ENCODE measurements at places on chromosomes 4 and X.

GRCh38 chrX:119607018-119607389 lies 780 bp upstream of the NKRF start:
- DNase-seq = no peak

- no peak for DNase-seq
Measured at GRCh38 chrX:23742174-23742696, 841 bp downstream of the ACOT9 start.

GRCh38 chr4:123623611-123624010 lies 227.0 kb downstream of the SPRY1 start:
- no peak for DNase-seq

DNA sequence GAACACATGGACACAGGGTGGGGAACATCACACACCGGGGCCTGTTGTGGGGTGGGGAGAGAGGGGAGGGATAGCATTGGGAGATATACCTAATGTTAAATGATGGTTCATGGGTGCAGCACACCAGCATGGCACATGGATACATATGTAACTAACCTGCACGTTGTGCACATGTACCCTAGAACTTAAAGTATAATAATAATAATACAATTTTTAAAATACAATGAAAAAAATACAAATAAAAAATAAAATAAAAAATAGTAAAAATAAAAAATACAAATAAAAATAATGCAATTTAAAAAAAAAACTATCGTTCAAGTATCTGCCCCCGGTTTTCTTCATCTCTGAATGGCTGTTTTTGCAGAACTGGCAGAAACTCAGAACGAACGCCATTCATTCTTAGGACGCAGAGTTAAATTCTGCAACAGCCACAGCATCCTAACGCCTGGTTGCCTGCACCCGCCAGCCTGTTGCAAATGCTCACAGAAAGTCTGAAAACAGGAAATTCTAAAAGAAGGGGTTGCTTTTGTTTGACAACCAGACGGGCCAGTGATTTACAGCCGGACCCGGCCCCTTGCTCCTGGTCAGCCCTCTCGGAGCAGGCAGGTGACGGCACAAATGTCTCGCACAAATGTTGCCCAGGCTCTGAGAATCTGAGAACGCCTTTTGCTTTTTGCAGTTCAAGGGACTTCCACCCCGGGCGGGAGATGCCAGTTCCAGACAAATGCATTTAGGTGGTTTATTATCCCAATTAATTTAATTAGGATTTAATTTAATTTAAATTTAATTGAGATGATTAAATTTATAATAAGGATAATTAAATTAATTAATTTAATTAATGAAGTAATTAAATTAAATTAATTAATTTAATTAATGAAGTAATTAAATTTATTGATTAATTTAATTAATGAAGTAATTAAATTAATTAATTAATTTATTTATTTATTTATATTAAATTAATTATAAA lies 47.8 kb downstream of the CRLF2 start:
- no peak for DNase-seq

- no peak for DNase-seq
Measured at GRCh38 chr4:30802622-30803323, 82.6 kb downstream of the PCDH7 start.

DNA sequence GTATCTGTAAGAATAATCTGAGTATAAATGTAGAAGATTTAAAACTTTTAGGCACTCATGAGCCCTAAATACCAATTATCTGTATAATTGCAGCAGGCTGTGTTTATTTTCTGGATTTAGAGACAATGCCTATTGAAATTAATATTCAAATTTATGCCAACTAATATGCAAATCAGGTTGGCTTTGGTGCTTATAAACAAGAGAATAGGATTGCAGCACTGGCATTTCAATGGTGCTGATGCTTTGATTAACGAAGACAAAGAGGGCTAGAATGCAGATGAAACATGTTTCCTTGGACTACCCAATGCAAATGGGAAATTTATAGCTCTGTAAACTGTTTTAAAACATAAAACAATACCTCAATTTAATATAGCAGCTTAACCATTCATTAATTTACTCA lies 70.7 kb upstream of the GATB start:
- no peak for DNase-seq

GRCh38 chrX:94256396-94256795 lies 582.4 kb downstream of the FAM133A start:
- DNase-seq = no peak

DNA sequence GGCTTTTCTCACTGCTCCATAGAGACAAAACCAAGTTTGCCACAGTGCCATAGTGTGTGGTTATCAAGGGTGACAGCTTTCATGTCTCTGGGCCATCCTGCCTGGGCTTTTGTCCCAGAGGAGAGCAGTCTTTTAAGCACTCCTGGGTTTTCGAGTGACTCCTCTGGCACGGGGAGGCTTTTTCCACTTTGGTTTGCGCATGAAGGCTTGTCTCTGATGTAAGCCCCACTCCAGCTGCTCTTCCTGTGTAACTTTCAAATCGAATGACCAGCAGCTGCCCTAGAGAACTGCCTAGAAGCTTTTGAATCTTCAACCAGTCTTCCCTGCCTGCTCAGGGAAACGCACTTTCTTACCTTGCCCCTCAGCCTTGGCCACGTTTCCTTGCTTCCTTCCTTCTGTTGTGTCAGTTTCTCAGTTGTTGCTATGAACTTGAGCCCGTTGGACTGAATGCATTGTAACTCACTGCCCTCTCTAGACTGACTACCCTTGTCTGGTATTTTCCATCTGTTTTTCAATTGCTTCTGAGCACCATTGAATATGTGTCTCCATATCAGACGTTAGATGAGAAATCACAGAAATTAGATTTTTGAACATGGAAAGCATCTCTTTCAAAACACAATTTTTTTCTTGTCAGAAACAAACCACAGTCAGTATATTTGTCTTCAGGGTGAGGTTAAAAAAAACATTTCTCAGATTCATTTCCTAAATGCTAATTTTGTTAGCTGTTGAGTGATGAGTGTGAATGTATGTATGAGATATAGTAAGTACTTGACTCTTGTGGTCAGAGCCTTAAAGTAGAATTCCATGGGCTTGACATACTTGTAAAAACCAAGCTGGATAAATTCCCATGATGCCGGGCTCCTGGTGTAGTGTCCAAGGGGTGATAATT lies 45.3 kb downstream of the SLC9A6 start:
- no peak for DNase-seq

GRCh38 chrX:48938721-48939425 lies 18.5 kb downstream of the OTUD5 start:
- DNase-seq = peak; percentile 41

DNA sequence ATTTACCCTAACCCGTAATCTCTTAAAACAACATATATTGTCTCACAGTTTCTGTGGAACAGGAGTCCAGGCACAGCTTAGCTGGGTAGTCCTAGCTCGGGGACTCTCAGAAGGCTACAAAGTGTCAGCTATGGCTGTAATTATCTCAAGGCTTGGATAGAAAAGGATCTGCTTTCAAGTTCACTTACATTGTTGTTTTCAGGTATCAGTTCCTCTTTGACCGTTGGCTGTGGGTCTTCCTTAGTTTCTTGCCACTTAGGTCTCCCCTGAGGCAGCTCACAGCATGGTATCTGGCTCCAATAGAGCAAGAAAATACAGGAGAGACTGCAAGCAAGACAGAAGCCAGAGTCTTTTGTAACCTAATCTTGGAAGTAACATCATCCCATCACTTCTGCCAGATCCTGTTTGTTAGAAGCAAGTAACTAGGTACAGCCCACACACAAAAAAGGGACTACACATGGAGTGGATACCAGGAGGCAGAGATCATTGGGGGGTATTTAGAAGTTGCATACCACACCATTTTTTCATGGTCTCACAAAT lies 137.0 kb downstream of the MAGEB5 start:
- no peak for DNase-seq

DNA sequence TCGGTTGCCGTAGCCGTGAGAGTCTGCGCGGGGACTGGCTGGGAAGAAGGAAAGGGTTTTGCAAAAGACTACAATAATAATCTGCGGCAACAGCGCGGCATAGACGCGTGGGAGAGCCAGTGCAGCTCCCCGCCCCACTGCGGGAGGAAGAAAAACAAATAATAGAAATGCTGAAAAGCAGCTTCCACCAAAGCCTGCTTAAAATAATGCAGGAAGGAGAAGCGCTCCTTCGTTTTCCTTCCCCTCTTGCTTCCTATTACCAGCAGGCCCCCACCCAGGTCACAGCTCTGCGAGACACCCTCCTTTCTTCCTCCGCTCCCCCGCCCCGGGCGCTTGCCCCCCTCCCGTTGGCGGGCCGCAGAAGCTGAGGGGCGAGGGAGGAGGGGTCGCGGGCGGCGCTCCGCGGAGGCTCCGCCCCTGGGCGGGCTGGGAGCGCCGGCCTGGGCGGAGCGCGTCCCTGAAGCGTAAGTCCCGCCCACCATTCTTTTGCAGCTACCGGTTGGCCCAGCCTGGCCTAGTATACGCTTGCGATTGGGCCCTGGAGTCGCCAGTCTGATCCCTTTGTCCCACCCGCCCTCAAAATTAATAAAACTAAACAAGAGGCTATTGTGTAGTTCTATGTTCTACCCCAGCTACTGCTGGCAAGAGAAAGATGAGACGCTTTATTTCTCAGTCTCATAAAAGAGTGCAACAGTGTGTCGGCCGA lies 636 bp upstream of the AMOT start:
- DNase-seq = peak; percentile 46

DNA sequence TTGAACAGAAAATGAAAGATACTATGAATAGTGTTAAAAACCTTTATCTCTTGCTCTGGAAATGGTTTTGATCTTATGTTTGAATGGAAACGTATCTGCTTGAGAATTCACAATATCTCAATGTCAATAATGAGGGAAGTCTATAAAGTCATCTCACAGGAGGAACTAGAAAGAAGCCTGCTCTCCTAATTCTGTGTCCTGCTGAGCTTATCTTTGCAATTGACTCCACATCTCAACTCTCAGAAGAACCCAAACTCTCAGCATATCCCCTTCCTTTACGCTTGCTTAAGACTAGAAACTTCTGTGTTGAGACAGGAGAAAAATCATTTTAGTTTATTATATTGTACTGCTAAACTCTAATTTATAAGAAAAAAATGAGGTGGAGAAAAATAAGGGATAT lies 8.3 kb upstream of the PF4V1 start:
- no peak for DNase-seq

GRCh38 chr4:127622921-127623796 lies 9.6 kb upstream of the INTU start:
- DNase-seq = no peak

GRCh38 chr4:41408859-41409593 lies 128.9 kb upstream of the LIMCH1 start:
- no peak for DNase-seq

GRCh38 chrX:90040807-90041206 lies 119.1 kb downstream of the TGIF2LX start:
- DNase-seq = no peak

- no peak for DNase-seq
Measured at GRCh38 chr4:47238667-47239066, 207.3 kb downstream of the GABRB1 start.

- no peak for DNase-seq
Measured at GRCh38 chr4:86058621-86059020, 301.2 kb downstream of the MAPK10 start.

GRCh38 chr4:101104312-101105052 lies 242.8 kb downstream of the PPP3CA start:
- DNase-seq = no peak

DNA sequence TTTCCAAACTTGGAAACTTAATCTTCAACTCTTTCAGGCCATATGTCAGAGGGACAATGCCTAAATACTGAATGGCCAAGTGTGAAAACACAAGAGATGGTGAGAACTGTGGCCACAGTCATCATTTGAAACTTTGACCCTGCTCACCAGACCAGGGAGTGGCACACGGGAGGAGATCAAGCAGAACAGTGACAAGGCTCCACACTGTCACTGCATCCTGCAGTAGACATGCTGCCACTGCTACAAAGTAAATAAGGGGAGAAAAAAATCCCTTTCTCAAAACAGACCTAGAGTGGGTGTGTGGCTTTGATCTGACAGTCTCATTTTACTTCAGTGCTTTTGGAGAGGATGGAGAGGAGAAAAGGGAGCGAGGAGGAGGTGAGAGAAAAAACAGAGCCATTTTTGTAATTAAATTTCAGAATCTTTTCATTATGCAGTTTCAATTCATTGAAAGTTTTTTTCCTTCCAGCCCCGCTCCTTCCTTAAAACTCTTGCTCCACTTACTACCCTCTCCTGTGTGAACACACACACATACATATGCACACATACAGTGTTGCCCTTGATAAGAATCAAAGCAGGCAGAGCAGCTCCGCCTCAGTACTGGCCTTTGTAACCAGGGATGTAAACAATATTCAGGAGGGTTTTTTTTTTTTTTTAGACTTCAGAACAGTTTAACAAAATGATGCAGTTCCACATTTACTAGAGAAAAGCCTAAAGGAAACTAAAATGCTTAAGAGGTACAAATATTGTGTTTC lies 34.4 kb downstream of the NEXMIF start:
- DNase-seq = no peak

GRCh38 chrX:38627683-38628082 lies 66.3 kb downstream of the TSPAN7 start:
- DNase-seq = no peak

DNA sequence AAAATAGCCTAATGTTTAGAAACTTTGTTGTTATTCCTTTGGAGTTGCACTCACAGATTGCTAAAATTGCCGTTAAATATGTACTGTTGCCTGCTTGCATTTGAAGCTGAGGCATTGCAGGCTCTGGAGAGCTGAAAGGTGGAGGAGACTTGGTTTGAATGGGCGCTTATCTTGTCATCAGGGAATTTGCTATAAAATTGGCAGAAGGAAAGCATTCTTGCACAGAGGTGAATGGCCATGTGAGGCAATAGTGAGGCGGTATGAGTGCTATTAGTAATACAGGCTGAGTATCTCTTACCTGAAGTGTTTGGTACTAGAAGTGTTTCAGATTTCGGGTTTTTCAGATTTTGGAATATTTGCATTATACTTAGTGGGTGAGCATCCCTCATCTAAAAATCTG lies 41.3 kb downstream of the TRAPPC11 start:
- no peak for DNase-seq

DNA sequence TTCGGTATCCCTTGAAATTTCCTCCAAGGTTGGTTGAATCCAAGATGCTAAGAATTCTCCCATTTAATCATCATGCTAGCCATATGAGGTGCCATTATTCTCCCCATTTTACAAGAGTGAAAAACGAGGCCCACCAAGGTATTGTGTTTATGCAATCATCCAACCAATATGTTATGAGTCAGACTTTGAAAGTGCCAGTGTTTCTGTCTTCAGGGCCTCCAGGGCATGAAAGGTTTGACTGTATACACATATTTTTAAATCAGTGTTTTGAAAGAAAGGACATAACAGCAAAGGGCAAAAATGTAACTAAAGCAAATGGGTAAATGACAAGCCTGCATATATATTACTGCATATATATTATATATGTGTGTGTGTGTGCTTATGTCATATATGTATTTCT lies 541.2 kb upstream of the SMIM31 start:
- no peak for DNase-seq

GRCh38 chr4:155339999-155340398 lies 36.8 kb downstream of the MAP9 start:
- DNase-seq = no peak

- DNase-seq = no peak
Measured at GRCh38 chr4:2733001-2733843, 22.9 kb downstream of the TNIP2 start.

GRCh38 chr4:34767407-34767806 lies 1476.9 kb downstream of the ARAP2 start:
- DNase-seq = no peak

- DNase-seq = no peak
Measured at GRCh38 chr4:149187726-149188125, 627.9 kb downstream of the IQCM start.

- DNase-seq = no peak
Measured at GRCh38 chrX:153443476-153444332, 2.2 kb downstream of the TREX2 start.

All from stimulated activated CD4-positive, alpha-beta T cell treated with anti-CD3 and anti-CD28 coated beads, Interleukin-15, amount 100 ng/mL, for 1 hour (primary cell).